ENCODE measurements at places on chromosomes 7 and 10.

- no peak for DNase-seq
Observed at GRCh38 chr7:123047955-123048354, 52.5 kb upstream of the TAS2R16 start.

DNA sequence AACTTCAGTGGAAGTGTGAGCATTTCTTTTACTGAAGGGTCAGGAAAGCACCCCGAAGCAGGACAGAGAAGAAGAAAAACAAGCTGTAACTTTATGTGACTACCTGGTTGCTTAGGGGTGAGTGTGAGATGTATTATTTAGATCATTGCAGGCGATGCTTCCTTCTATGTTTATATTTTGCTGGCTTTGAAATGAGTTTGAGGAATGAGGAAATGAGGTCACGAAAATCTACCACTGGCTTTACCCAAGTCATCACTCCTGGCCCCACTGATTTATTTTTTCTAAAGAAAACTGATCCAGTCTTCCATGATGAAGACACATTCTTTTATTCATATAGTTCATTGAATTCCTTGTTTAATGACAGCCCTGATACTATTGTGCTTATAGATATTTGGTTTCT, 716.6 kb upstream of the FZD8 start:
- DNase-seq: no peak

GRCh38 chr10:79445977-79446757, 743 bp upstream of the ZCCHC24 start:
- peak; percentile 49 for DNase-seq

DNA sequence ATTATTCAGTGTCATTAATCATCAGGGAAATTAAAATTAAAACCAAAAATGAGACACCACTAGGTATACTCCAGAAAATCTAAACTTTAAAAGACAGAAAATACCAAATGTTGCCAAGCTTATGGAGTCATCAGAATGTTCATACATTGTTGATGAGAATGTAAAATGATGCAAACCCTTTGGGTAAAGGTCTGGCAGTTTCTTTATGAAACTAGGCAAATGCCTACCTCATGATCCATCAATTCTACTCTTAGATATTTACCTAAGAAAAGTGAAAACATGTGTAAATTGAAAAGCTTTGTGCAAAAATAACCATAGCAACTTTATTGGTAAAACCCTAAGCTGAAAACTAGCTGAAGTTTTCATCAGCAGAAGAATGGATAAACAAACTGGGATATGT, 329.5 kb upstream of the MEOX2 start:
- DNase-seq: no peak

- DNase-seq: no peak
Observed at GRCh38 chr7:72030994-72031667, 381.0 kb downstream of the CALN1 start.

DNA sequence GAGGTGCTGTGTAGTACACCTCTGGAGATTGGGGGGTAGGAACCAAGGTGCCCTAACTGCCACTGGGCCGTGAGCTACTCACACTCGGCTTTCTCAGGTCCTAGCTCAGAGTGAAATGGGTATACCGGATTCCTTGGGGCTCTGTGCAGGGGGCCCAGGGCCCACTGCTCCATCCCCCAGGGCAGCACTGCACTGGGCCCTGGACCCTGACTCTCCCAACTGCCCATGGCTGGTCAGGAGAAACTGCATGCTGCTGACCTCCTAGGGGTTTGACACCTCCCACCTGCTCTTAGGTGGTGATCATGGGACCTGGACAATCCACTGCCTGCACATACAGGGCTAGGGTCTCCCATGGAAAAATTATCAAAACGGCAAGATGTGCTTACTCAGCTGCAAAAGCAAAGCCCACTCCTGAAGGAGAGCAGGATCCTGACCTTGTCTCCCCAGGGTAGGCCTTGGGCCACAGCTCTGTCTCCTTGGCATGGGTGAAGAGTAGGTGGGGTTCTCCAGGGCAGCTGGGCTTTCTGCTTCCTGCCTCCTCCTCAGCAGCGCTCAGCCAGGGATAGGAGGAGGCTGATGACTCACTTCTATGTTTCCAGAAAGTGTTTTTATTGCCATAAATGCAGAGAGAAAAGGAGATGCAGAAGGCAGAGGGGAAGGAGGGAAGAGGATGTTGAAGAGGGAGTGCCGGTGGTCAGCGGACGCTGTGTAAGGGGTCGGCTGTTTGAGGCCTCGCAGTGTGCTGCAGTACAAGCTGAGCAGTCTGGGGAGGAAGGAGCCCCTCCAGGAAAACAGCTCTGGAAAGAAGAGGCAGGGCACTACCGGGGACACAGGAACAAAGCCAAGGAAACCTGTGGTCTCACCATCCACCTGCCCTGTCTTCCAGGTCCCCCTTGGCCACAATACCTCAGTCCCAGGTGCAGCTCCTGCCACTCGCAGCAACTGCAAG, 107.8 kb downstream of the ARHGAP22 start:
- no peak for DNase-seq

DNA sequence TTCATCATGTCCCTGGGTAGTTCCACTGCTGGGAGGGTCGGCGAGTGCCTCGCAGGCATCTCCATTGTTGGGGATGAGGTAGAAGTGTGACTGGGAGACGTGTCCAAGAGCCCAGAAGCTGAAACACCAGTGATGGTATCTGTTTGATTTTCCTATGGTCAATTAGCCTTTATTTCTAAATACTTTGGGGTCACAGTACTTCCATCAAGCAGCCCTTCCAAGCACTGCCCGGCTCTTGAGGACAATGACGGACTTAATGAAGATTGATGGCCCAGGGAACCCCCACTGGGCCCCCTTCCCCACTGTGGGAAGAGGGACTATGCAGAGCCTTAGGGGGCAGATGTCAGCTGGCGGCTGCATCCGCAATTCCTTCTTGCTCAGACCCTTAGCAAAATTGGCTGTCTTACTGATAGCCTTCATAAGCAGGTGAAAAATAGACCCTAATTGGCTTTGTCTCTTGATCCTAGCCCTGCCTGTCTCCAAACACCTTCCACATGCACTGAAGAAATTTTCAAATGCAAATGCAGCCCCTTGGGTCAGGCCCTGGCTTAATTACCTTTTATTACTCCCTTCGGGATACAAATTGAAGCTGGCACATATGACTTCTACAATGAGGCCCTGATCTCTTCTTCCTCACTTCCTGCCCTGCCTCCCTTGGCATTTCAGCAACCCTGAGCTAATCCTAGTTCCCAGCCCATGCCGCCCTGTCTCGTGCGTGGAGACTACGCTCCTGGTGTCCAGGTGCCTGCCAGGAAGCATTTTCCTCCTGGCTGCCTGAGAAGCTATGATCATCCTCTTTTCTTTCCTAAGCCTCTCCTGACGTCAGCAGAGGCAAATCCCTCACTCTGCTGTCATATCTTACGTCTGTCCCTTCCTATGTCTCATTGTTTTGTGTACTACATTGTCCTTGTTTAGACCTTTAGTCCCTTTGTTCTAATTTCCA, 124.5 kb upstream of the GDF10 start:
- no peak for DNase-seq

DNA sequence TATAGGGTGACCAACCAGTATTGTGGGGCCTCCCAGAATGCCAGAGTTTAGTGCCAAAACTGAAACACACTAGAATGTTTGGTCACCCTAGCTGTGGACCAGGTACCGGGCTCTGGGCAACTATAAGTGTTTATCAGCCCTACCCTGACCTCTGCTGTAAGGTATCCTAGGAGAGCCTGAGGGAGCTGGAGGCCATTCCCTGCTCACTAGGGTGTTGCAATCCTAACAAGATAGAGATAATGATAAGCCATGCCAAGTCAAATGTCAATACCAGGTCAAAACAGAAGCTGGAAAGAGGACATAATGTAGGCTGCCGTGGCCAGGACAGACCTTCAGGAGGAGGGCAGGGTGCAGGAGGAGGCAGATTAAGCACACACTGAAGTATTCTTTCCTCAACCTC, 151.8 kb downstream of the KCNMA1 start:
- no peak for DNase-seq

DNA sequence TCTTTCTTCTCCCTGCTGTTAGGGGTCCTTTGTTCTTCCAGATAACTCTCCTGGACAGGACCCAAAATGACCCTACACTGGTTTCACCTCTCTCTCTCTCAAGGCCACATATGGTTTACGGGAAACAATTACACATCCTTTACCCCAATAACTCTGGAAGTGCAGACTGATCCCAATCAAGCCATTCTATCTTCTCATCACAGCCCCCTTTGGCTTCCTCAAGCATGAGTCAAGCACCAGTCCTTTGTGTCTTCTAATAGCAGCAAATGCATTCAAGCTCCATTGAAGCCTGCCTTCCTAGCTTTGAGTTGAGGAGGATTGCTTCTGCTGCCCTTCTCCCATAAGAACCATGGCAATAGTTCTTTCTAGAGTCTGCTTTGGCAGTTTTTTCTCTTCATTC, 20.2 kb downstream of the C10orf67 start:
- no peak for DNase-seq

- DNase-seq: no peak
Observed at GRCh38 chr10:117550599-117551329, 8.2 kb downstream of the EMX2 start.

DNA sequence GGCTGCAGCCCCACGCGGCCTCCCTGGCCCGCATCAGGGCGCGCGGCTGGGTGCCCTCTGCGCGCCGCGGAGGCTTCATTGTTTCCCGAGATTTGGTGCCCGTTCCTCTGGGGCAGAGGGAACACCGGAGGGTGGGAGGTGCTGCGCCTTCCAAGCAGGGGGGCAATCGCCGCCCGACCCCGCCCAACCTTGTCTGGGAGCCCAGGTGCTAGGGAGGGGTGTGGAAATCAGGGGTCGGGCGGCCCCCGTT, 1.0 kb upstream of the NRP1 start:
- no peak for DNase-seq

DNA sequence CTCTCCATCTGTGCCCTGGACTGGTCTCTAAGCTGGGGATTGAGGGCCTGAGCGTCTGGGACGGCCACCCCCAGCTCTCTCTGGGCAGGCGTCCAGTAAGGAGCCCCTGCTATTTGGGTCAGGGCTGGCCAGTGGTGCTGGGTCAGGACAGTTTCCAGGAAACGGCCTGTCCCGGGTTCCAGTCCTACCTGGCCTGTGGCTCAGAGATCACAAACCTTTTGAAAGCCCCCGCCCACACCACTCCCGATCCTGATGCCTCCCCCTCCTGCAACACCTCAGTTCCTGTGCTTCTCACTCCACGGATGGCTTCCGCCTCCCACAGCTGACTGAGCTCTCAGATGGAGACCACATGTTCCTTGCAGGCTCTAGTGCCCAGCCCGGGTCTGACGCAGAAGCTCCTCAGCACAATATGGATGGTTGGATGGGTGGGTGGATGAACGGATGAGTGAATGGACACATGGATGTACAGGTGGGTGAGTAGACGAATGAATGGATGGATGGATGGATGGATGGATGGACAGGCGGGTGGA, 91.7 kb upstream of the PDGFA start:
- no peak for DNase-seq

- DNase-seq: no peak
Observed at GRCh38 chr10:124123156-124123555, 29.8 kb upstream of the CHST15 start.

DNA sequence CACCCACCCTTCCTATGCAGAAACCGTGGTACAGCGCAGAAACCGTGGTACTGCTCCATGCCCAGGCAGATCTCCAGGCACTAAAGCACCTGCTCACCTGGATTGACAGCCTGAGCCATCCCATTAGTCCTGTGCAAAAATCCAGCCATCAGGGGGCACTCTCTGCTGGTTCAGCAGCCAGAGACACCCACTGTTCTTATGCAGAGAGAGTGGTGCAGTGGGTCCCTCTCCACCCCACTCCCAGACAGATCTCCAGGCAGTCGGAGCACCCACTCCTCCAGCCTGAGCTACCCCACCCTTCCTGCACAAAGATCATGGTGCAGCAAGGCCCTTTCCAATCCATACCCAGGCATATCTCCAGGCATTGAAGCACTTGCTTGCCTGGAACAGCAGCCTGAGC, 219.8 kb downstream of the CTNNA3 start:
- DNase-seq: no peak

- DNase-seq: no peak
Observed at GRCh38 chr7:65974191-65974801, 7.7 kb downstream of the GUSB start.

DNA sequence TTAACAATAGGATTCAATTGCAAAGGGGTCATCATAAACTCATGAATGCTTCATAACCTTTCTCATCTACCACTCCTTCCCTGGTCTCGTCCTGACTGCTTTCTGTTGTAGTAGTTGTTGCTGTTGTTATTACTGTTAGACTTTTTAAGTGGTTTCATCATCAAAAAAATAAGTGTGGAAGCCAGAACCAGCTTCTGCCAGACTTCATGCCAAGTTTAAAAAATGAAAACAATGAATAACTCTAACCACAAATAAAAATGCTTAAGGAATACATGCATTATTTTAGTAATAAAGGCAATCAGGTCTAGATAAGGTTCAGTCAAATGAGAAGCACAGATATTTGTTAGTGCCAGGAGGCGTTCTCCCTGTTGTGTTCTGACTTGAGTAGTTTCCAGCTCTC, 85.4 kb downstream of the PCLO start:
- DNase-seq: no peak

DNA sequence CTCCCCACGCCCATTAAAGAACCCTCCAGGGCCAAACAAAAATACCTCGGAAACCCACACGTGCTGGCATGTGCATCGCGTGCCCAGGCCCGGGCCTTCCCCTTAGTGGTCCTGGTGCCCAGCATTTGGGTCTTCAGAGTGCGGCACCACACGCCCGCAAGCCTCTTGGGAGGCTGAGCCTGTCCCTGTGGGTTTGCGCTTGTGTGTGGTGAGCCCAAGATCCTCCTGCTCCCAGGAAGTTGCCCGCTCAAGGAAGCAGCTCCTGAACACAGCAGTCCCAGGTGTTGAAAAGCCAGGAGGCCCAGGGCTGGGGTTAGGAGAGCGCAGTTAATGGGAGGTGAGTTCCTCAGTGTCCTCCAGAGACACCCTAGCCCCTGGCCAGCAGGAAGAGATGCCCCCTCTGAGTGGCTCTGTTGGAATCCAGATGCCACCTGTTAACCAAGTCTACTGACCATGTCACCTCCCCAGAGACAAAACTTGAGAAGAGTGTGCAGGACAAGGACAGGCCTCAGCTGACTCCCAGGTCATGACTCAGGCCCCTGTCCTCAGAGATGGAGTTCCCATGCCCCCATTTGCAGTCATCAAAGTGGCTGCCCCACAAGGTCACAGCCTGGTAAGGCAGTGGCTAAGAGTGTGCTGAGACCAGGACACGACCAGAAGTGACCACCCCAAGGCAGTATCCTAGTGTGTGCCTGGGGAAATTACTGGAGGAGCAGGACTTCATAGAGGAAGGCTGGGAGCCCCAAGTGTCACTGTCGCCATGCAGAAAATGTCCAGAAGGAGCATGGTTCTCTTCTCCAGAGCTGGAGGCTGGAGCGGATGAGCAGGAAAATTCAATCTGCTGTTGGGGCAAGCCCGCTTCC, 5.2 kb downstream of the FZD9 start:
- DNase-seq: no peak

- DNase-seq: no peak
Observed at GRCh38 chr7:17844514-17845196, 95.6 kb downstream of the SNX13 start.
